Kidney (tissue), 22 donors: ENCODE measurements at places on chromosomes 7 and 10. TPM values are rescaled to one million over a fixed set of nuclear protein-coding genes. Genes with fewer than 3 reads are reported as not detected.

Gene ACSL5
- 21.8 TPM for total RNA-seq

Gene C7orf33
- total RNA-seq: not detected

Gene HOXA2
- 2.9 TPM for total RNA-seq

Gene ATOH7
- total RNA-seq: 0.16 TPM

Gene HNRNPA2B1
- total RNA-seq: 433 TPM

Gene MMP21
- 0.13 TPM for total RNA-seq

Gene GIMAP7
- total RNA-seq: 43.6 TPM

Gene CYP3A5
- 13.5 TPM for total RNA-seq

Gene UFSP1
- total RNA-seq: 3.4 TPM

Gene ADCYAP1R1
- not detected for total RNA-seq

Gene MYOZ1
- total RNA-seq: 3.5 TPM

- no peak for DNase-seq
Measured at GRCh38 chr10:12344375-12345110, 4.8 kb upstream of the CAMK1D start.

- DNase-seq: no peak
Measured at GRCh38 chr10:13053794-13054462, 46.0 kb upstream of the OPTN start.

DNA sequence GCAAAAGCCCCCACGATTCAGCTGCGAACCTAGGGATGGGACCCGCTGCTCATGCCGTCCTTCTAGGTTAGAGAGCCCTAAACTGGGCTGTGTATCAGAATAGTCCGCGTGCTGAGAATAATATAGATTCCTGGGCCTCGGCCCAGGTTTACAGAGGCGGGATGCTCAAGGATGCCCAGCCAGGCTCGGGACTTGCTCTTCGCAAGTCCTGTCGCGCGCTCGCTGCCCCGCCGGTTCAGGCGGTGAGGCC, 266 bp upstream of the STMP1 start:
- no peak for DNase-seq

- DNase-seq: no peak
Measured at GRCh38 chr10:33441561-33441960, 107.1 kb upstream of the NRP1 start.

- no peak for DNase-seq
Measured at GRCh38 chr10:104321725-104322415, 16.4 kb downstream of the ITPRIP start.

DNA sequence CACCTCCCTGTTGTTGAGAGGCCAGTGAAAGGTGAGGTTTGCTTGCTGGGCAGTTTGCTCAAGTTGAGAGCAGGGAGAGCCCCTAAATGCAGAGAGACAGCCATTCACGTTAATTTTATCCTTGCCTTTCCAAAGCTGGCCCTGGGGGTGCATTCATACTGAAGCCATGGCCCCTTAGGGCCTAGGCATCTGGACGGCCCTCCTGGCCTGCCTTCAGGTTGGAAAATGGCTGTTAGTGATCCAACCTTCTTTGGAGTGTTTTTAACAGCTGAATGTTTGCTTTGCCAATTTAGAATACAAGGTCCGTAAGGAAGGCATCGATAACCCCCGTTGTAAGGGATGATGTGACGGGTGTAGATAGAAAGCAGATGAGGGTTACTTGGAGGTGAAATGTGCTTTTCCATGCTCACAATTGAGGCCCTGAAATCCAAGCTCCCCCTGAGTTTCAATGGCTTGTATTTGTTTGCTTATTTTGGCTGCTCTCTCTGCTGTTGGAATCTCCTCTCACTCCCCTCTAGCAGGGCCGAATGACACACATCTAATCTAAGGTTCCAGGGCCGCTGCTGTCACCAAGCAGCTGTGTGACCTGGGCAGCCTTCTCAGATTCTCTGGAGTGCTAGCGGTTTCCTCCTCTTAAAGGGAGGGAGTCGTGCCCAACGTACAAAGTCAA, 171.6 kb upstream of the MKI67 start:
- DNase-seq: peak; percentile 71

- peak; percentile 86 for DNase-seq
Measured at GRCh38 chr7:99141841-99142726, 1.8 kb downstream of the SMURF1 start.

- peak; percentile 64 for DNase-seq
Measured at GRCh38 chr7:117001283-117001682, 48.0 kb downstream of the ST7 start.

GRCh38 chr7:5584096-5584495, 160.5 kb upstream of the TNRC18 start:
- DNase-seq: no peak

DNA sequence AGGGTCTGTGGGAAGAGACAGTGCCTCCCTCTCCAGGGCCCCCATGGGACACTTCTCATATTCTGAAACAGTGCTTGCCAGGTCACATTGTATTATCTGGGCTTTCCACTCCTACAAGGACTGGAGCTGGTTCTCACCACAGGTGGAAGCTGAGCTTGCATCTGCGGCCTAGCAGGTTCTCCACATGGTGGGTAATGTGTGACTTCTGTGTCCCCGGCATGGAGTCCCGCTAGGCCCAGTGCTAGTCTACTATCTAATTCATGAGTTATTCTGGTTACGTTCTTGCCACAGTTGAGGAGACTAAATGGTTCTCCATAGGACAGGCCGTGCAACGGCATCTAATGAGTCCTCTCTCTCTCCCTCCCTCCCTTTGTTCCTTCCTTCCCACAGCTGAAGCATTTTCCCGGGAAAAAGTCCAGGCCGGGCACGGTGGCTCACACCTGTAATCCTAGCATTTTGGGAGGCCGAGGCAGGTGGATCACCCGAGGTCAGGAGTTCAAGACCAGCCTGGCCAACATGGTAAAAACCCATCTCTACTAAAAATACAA, 27.7 kb downstream of the PRLHR start:
- DNase-seq: no peak

DNA sequence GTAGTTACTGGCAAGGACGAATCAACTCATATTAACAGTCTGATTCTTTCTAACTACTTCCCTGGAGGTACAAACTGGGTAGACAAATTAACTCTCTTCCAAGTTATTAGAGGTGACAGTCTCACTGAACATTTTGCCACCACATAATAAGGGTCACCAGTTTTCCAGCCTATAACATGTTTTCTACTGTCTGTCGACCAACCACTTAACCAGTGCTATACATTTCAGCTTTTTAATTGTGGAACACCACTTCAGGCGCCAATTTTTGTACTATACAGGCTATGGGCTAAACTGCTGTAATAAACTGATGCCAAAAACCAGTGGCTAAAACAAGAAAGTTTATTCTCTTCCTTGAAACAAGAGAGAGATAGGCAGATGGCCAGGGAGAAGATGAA, 13.3 kb downstream of the ZNF438 start:
- no peak for DNase-seq

DNA sequence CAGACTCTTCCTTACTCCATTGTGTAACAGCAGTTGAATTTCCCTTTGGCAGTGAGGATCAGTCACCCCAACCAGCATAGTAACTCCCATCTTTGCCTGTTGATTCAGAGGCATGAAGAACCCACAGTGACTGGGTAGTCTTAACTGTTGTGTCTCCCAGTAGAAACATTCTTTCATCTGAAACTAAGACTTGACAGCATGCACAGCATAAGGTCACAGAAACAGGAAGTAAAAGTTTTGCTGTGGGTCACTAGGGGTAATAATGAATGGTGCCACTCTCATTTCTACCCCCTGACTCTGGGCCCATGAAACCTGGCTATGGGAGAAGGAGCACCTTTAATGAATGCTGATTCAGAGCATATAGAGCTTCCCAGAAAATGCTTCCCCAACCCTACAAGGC, 8.3 kb upstream of the FRMPD2 start:
- no peak for DNase-seq

- no peak for DNase-seq
Measured at GRCh38 chr7:37816922-37817590, 31.3 kb upstream of the NME8 start.

DNA sequence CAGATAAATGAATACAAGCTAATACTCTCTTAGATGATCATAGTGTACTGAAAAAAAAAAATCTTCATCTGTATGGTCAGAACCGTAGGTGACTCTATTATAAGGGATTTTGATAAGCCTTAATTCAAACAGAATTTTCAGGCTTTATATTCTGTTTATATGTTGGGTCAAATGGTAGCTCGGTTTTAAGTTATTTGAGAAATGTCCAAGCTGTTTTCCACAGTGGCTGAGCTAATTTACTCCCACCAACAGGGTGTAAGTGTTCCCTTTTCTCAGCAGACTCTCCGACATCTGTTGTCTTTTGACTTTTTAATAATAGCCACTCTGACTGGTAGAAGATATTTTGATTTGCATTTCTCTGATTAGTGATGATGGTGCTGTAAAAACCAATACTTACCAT, 328.8 kb upstream of the MAGI2 start:
- no peak for DNase-seq

DNA sequence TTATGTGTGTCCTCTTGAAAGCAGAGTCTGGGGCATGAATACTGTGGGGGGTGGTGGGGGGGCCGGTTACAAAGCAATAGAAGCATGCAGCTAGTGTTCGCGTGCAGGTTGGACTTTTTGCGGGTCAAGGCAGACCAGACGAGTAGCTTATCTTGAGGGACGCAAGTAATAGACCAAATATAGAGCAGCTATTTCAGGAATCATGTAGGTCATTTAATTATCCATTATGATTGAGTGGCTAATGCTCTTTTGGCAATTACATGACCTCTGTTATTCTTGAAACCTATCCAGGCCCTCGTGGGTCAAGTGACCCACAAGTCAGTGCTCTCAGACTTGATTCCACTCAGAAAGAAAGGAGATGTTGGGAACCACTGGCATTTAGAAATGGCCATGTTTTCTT, 93.0 kb downstream of the BTRC start:
- no peak for DNase-seq

GRCh38 chr10:11147722-11148121, 130.1 kb downstream of the CELF2 start:
- DNase-seq: no peak

DNA sequence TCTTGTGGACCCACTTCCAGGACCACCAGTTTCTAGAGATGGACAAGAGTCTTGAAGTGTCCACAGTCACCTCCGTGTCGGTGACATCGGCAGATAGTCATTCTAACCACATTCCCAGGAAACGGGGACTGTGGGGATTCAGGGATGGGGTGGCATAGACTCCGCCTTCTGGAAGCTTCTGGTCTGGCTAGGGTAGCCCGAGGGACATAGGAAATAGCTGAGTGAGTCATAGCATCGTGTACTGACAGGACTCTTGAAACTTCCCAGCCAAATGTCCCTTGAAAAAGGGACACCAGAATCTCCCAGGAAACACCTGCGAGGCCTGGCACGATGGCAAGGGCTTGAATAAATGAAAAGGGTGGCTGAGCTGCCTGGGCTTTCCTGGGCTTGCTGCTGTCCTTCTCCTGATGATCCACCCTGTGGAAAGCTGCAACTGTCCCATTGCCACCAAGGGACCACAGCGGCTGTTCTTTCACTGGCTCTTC, 84.1 kb upstream of the LRRC4 start:
- no peak for DNase-seq

GRCh38 chr10:77800738-77801266, 125.8 kb downstream of the DLG5 start:
- DNase-seq: no peak

DNA sequence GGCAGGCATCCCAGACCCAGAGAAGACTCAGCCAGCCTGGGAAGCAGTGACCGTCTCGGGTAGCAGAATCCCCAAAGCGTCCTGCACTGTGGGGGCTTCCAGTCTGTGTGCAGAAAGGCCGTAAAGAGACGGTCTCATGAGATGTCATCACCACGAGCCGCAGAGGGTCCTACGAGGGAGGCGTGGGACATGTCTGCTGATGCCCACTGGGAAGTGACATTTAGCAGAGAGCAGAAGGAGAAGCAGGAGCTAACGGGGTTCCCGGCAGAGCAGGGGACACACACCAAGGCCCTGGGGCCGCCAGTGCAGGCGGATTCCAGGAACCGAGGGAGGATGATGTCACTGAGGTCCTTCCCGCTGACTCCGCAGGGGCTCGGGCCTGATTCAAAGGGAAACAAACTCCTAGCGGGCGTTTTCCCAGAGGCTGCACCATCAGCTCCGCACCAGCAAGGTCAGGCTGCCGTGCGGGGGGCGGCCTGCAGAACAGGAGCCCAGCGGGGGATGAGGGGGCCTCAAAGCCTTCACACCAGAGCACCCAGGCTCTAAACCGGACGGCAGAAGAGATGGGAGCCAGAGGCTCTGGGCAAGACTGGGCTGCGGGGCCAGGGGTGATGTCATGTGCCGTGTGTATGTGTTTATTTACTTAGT, 85.4 kb upstream of the PDGFA start:
- no peak for DNase-seq

DNA sequence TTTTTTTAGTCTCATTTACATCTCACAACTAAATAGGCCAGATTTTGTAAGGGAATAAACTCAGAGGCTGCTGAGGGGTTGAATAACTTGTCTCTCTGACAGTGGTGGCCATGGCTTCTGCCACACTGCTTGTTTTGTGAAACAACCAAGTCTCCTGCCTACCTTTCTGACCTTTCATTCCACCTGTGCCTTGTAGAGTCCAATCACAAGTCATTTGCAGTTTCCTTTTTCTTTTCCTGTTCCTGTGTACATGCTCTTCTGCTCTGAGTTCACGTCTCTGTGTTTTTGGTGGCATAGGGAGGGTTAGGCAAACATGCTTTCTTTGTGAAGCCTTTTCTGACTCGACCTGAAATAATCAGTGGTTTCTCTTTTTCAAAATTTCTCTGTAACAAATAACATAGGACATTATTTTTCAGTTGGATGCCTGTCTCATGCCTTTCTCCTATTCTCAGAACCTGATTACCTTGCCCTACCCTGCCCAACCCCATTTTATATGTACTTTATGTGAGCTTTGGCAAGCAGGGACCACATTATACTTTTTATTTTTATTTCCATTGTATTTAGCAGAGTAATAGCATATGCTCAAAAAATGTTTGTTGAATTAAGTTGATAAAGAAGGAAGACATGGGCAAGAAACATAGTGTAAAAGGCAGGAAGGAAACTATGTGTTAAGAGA, 81.7 kb downstream of the HDAC9 start:
- no peak for DNase-seq

GRCh38 chr7:57071-57470, 135.3 kb upstream of the FAM20C start:
- DNase-seq: no peak

DNA sequence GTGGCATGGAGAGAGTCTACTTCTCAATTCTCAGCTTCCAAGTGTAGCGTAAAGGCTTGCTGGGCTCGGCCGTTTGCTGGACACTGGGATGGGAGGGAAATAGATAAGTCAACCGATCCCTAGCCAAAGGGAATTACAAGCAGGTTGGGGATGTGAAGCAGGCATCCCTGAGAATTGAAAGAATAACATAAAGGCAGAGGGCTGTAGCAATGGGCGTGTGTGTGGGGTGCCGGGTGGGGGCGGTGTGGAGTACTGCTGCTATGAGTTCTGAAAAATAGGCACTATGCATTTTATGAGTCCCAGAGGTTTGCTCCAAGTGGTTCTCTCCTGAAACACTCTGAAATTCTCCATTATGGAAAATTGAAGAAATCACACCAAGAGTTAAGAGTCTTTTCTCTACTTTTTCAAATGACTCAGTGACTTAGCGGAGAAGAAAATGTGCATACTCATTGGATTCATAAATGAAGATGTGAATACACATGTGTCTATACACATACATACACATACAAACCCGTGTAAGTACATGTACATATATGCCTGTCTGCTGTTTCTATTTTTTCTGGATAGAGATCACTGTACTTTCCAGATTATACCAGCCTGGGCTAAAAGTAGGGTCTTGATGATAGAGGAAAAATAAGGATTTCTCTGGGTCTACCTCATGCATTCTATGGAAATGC, 65.4 kb downstream of the ADRA2A start:
- no peak for DNase-seq
